ENCODE measurements at places on chromosomes 5 and 9. TPM values are rescaled to one million over a fixed set of nuclear protein-coding genes. Genes with fewer than 3 reads are reported as not detected.

DNA sequence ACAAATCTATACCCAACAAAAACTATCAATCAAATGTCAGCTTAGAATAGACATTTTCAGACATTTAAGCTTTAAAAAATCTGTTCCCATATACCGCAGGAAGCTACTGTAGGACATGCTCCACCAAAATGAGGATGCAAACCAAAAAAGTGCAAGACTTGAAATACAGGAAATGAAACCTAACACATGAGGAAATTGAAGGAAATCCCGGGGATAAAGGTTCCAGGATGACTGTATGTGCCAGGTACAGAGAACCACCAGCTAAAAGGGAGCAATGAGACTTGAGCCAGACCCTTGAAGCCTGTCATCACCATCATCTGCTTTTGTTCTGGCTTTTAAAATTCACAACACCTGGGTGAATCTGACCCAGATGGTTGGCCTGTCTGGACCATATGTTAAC is 21.4 kb downstream of the DIAPH1 start:
- DNase-seq = no peak

The RASGRF2 gene
- 5.7 TPM for total RNA-seq

The ACTBL2 gene
- total RNA-seq = not detected

The PCDHGC4 gene
- not detected for total RNA-seq

The COMMD10 gene
- total RNA-seq = 34.6 TPM

The TSSK1B gene
- total RNA-seq = not detected

The NSG2 gene
- total RNA-seq = not detected

The SCGB3A2 gene
- total RNA-seq = not detected

DNA sequence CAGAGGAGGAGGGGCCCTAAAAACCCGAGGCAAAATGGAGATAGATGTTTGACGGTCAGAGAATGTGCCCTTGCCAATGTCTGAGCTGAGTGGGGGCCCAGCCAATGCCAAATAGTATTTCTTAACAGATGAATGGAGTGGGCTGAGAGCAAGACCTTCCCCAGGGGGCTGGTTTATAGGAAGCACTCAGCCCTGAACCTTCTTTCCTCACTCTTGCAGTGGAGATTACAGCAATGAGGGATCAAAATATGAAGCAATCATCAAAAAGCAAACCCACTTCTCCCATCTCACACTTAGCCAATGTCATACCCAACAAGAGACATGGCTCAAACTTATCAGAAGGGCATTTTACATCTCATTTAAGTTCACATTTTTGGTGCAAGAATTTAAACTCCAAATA is 350.3 kb downstream of the GADD45G start:
- DNase-seq = no peak

GRCh38 chr5:134975078-134975715 is 7.5 kb downstream of the CATSPER3 start:
- DNase-seq = no peak

The CER1 gene
- total RNA-seq = not detected

DNA sequence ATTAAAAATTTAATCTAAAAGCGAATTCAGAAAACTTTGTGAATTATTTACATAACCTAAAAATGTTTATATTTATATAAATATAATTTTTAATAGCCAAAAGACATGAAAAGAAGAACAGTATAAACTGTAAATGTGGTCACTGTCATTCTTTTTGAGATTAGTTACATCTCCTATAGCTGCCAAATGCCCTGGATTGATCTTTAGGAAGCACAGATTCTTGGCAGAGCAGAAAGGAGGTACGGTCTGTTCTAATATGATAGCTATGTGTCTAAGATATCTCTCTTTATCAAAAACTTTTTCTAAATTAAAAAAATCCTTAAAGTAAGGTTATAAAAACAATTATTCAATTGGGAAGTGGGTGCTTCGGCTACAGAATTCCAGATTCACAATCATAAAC is 151.0 kb downstream of the LPAR1 start:
- no peak for DNase-seq

The PCDHGB3 gene
- total RNA-seq = 1.3 TPM

DNA sequence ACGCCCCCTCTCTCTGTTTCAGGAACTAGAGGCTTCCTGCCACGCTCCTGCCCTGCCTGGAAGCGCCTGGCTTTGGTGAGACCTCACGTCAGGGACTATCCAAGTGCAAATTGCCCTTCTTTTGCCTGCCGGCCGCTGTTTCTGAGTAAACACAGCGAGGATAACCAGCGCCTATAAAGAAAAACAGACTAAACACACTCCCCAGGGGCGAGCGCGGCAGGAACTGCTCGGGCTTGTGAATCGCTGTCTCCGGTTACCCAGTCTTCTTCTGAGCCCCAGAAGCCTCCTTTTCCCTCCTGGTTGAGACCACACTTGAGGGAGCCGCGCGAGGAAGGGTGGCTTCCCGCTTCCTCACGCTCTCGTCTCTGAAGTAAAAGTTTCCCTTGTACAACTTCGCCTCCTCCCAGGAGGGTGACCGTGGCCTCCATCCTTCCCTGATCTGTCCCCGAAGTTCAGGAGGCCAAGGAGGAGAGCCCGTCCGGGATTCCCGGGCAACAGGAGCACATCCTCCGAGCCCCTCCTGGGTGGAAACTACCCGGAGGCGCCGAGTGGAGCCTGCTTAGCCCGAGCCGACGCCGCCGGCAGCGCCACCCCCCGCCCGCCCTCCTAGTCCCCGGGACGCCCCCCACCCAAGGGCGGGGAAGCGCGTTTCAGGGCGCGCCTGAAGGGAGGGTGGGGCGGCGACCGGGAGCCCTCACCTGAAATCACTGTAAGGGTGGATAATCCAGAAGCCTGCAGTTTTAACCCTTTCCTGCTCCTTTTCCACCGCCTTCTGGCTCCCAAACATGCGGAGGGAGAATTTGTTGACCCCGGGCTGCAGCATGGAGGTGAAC is 993 bp downstream of the HCN1 start:
- no peak for DNase-seq

DNA sequence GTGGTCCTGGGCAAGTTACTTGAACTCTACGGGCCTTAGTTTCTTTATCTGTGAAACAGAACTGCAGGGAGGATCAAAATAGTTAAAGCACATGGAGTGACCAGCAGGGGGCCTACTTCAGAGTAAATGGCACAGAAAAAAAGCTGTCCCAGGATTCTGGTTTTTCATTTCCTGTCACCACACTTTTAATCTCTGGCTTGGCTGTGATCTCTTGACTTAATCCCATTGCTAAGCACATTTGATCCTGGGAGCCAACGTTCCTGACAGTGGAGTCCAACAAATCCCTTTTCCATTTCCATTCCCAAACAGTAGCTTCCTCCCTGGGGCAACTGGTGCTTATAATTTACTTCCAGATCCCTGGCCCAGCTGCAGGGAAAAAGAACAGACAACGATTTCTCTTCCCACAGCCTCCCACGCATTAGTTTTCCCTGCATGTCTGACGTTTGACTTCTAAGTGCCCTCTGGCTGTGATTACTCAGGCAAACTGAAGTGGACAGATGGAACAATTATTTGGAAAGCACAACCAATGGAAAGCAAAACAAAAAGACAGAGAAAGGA is 136.5 kb upstream of the STK32A start:
- DNase-seq = no peak

The EXOSC2 gene
- 11.5 TPM for total RNA-seq

DNA sequence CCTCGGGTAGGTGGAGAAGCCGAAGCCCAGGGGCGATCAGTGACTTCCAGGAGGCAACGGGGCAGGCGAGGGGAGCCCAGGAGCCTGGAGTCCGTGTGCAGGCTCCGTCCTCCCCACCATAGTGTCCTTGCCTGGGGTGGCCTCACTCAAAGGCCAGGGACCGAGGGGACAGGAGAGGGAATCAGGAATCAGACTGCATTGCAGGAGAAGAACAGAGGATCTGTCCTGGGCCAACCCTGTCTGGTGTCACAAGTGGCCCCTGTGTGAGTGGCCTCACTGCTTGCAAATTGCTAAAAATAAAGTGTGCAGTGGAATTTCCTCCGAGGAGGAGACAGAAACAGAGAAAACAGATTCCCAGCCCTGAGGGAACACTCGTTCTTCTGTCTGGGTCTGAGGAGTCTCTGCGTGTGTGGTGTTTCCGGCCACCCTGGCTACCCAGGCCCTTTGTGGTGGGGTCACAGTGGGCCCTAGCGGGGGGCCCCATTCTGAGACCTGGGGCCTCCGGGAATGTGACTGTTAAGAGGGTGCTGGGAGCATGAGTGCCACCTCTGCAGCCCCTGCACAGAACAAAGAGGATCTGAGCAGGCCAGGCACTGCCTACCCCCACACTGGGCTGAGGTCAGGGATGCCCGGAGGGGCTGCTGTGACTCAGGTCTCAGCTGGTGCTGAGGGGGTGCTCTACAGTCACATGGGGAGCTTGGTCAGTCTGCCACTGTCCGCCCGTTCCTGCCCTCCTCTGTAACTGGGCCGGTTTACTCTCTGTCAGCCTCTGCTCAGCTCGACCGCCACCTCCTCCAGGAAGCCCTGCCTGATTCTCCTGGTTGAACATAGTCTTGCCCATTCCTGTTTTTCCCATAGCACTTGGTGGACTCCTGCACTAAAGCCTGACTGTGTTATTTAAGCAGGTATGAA is 7.4 kb downstream of the TRAF1 start:
- no peak for DNase-seq

DNA sequence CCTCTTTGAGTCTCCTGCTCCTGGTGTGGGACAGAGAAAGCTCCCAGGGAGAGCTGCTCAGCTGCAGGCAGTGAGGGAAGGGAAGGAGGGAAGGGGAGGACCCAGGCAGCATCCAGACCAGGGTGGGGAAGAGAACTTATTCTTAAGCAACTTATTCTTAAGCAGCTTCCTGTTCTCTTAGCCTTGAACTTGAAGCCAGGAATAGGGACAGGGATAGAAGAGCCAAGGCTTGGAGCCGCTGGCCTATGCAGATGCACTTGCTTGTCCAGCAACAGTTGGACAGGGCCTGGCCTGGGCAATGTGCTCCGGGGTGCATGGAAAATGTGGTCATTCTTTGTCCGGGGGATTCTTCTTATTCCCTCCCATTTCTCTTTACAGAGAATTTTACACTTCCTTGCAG is 31.4 kb upstream of the SPTLC1 start:
- DNase-seq = no peak

GRCh38 chr5:55234121-55234700 is 803 bp upstream of the CCNO start:
- no peak for DNase-seq

DNA sequence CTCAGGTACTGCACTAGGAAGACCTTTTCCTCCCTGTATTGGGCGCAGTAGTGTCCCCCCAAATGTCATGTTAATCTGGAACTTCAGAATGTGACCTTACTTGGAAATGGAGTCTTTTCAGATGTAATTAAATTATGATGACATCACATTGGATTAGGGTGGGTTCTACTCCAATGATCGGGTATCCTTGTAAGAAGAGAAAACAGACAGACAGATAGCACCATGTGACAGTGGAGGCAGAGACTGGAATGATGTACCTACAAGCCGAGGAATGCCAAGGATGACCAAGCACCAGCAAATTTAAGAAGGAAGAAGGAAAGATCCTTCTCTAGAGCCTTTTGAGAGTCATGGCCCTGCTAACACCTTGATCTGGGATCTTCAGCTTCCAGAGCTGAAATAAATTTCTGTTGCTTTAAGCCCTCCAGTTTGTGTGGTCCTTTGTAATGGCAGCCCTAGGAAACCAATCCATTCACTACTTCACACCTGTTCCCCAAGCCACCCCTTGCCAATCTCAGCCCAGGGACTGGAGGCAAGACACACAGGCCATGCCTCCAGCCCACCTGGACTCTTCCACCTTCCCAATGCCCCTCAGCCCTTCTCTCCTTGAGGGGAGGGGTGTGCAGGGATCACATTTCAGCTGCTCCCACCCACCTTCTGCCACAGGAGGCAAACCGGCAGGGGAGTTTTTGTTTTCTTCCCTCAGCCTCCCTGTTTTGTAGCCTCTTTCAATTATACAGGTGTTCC is 1.6 kb downstream of the CCNJL start:
- DNase-seq = no peak

The SPATA31D4 gene
- total RNA-seq = not detected

GRCh38 chr9:118896324-118897000 is 472.8 kb downstream of the BRINP1 start:
- no peak for DNase-seq

DNA sequence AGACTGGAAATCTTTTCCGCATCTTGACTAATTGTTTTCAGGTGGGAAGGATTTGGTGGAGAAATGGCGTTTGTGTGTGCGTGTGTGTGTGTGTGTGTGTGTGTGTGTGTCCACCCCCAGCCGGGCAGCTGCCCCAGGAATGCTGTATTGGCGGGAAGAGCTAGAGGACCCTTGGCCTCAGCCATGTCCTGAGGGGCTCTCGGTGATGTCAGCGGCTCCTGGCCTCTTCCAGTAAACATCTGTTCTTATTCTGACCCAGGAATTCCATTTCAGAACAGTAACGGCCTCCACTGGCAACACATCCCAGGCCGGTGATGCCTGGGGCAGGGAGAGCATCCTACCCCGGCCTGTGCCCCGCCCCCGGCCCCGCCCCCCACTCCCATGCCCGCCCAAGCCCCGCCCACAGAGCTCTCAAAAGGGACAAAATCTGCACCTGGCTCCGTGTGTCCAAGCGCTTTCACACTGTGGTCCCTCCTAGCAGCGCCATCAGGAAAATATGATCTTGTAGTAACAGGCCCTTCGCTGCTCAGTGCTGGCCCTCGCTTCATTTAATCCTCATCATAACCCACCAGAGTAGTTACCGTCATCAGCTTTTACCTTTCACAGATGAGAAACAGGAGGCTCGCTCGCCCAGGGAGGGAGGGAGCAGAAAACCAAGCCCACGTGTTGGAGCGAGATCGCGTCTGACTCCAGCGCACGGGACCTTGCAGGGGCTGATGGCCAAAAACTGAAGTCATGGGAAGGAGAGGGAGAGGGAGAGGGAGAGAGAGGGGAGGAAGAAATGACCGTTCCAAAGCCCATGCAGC is 18.9 kb downstream of the ADAMTS2 start:
- peak; percentile 65 for DNase-seq

DNA sequence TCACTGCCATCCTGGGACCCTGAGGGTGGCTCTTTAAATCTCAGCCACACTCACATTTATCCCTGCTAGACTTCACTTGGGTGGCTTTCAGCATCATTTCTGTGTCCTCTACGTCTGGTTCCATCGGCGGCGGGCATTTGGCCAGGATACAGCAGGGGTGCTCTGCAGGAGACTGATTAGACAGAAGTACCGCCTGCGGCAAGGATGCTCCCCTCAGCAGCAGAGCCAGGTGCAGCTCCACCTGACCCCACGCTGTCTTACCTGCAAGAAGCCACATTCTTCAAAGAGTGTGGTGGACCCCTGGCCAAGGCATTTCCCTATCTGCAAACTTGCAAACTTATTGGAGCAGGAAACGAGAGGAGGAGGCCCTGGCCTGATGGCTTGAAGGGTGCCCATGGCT is 309.8 kb upstream of the IRX4 start:
- DNase-seq = no peak

DNA sequence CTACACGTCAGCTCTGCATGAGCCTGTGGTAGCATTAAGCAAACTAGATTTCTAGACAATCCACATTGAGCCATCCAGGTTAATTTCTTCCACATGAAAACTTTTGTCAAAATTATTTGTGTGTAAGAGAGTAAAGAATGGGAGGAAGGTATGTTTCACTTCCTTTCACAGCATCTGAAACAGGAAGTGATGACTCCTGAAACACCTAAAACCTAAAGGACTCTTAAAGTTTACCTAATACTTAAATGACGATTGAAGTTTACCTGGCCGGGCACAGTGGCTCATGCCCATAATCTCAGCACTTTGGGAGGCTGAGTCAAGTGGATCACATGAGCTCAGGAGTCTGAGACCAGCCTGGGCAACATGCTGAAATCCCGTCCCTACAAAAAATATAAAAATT is 223.8 kb downstream of the CEMIP2 start:
- DNase-seq = no peak

The FAM221B gene
- total RNA-seq = not detected
